ENCODE measurements at places on chromosomes 11 and 22.

DNA sequence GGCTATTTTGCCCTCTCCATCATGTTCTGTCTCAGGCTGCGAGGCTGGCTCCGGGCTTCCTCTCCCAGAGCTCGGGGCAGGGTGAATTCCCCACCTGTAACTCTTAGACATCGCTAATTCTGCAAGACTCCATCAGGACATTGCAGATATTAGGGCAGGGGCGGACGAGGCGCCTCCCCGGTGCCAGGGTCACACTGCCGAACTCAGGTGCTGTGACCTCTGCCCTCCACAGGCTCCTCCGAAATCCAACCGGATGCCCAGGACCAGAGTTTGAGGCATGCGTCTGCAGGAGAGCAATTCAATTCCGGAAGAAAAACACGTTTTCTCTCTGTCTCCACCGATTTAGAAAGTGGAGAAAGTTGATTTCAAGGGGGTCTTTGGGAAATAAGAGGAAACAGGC lies 542.7 kb downstream of the BRD1 start:
- no peak for DNase-seq

GRCh38 chr11:77497368-77497767 lies 23.5 kb upstream of the PAK1 start:
- DNase-seq = peak; percentile 19

DNA sequence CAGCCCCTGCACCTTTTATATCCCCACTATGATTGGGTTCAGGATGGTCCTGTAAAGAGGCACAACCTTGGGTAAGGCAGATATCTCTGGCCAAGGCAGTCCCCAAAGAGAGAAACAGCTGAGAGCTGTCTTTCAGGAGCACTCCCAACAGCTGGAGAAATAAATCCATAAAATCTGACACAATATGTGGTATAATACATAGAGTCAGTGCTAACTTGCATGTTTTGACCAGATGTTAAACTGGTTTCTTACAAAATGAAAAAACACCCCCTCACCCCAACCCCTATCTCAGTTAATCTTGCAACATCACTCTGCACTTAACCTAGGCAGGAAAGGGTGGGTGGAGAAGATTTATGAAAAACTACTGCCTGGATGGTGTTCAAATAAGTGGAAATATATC lies 44.0 kb upstream of the C11orf87 start:
- DNase-seq = peak; percentile 18

- DNase-seq = peak; percentile 87
Observed at GRCh38 chr11:72012897-72013721, 14.4 kb downstream of the IL18BP start.

DNA sequence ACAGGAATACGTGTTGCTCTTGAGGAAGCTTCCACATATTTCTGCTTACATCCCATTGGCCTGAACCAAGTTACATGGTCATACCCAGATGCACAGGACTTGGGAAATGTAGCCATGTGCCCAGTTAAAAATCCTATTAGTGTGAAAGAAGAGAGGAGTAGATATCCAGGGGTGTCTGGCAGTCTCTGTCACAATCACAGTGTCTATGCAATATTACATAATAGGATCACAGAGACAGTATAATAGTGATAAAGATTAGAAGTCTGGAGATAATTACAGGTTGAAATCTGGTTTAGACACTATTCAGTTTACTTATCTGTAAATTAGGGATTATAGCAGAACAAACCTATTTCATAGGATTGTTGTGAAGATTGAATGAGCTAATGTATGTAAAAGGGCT lies 62.6 kb upstream of the SLC6A5 start:
- DNase-seq = no peak

- peak; percentile 23 for DNase-seq
Observed at GRCh38 chr22:22450343-22450839, 58.2 kb downstream of the ZNF280B start.

GRCh38 chr22:47796128-47796908 lies 1033.9 kb downstream of the TBC1D22A start:
- no peak for DNase-seq

GRCh38 chr11:131027491-131027890 lies 111.2 kb upstream of the SNX19 start:
- no peak for DNase-seq

- DNase-seq = no peak
Observed at GRCh38 chr22:42939941-42940653, 74.9 kb downstream of the PACSIN2 start.

GRCh38 chr22:46587492-46588278 lies 32.5 kb upstream of the GRAMD4 start:
- DNase-seq = peak; percentile 41

DNA sequence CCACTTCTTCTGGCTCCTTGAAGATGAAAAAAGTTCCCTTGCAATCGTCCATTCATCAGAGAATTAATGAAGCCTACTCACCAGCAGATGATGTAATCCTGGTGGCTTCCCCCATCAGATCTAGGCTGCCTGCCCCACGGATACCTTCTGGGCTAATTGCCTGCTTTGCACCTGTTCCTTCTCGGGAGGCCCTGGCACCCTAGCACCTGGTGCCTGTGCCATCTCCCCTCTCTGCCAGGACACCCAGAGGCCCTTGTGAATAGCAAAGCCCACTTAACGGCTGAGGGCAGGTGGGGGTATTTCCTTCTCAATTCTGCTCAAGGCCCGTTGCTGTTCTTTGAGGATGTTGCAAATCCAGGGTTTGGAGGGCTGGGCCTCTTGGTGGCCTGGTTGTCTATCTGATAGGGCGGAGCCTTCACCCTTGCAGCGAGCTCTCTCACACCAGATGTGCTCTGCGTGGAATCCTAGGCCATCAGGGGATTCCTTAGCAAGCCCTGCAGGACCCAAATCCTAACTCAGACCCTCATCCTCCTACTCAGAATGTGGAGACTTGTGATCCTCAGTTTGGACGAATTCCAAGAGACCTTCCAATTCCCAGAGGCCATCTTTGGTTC lies at the start of gene LMO2:
Gene LMO2 (minus strand): TSS at position 363 of the 614 bp plus-strand sequence. CDS start 22,360 bp downstream, outside the sequence.
- no peak for DNase-seq

GRCh38 chr22:25637672-25638071 lies 73.2 kb downstream of the GRK3 start:
- no peak for DNase-seq

- no peak for DNase-seq
Observed at GRCh38 chr22:36208914-36209313, 7.3 kb upstream of the APOL4 start.

DNA sequence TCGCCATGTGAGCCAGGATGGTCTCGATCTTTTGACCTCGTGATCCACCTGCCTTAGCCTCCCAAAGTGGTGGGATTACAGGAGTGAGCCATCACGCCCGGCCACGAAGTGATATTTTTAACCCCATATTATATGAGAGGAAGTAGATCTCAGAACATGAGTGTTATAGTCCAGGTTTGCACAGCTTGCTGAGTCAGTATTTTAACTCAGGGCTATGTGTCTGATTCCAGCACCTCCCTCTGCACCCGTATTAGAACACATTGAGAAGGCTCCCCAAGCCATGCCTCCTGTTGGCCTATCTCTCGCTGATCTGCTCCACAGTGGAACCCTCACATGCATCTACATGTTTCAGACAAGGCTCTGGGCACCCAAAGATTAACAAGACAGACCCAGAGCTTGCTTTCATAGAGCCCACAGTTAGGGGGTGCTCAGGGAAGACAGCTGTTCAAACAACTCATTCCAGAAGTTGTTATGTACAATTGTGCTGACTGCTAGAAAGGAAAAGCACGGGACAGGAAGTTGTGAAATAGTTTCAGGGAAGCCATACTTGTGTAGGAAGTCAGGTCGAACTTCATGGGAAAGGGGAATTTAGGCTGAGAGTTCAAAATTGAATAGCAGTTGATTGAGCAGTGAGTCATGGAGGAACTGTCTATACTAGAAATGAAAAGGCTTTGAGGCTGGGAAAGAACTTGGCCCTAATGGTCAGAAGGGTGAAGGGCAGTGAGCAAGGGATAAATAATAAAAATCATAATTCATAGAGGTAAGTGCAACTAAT lies 49.3 kb upstream of the CLPB start:
- no peak for DNase-seq

DNA sequence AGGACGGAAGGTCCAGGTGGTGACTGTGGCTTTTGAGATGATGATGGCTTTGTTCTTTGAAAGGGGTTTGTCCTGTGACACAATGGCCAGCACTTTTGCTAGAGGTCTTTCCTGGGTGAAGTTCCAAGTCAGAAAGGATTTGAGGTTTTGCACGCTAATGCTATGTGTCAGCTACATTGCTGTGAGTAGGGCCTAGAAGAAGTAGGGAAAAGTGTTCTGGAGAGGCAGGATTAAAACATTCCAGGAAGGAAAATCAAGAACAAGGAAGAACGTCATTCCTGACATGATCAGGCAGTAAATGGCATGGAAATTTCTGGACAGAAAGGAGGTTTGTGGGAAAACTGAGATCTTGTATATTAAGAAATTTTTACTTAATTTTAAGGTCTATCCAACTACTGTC lies 290.7 kb downstream of the NTM start:
- no peak for DNase-seq

- DNase-seq = no peak
Observed at GRCh38 chr11:69129647-69130046, 26.1 kb upstream of the SMIM38 start.

DNA sequence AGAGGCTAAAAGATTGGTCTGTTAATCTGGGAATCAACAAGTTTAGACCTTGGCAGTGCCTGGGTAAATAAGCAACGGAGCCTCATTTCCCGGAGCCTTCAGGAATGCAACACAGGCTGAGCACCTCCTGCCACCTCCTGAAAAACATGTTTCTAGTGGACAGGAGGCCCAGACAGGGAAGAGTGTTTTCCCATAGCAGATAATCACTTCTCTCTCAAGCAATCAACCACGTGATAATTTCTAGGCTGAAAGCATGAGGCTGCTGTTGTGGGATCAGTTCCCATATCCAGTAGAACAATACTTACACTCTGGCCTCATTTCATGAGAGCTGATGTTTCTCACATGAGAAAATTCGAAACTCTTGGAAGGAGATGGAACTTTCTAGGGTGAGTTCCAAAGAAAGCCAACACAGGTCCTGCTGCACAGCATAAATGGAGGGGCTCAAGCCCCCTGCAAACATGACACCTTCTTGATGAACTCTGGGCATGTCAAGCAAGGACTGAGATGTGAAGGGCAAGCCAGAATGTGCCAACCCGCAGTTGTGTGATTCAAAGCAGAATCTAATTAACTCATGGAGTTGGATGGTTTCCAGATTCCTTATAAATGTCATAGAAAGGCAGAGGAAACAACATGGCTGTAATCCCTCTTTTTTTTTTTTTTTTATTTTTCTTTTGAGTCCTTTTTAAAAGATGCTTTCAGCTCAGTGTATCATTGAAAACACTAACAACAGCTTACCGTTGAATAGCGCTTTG lies 228.5 kb upstream of the SESN3 start:
- DNase-seq = peak; percentile 57

DNA sequence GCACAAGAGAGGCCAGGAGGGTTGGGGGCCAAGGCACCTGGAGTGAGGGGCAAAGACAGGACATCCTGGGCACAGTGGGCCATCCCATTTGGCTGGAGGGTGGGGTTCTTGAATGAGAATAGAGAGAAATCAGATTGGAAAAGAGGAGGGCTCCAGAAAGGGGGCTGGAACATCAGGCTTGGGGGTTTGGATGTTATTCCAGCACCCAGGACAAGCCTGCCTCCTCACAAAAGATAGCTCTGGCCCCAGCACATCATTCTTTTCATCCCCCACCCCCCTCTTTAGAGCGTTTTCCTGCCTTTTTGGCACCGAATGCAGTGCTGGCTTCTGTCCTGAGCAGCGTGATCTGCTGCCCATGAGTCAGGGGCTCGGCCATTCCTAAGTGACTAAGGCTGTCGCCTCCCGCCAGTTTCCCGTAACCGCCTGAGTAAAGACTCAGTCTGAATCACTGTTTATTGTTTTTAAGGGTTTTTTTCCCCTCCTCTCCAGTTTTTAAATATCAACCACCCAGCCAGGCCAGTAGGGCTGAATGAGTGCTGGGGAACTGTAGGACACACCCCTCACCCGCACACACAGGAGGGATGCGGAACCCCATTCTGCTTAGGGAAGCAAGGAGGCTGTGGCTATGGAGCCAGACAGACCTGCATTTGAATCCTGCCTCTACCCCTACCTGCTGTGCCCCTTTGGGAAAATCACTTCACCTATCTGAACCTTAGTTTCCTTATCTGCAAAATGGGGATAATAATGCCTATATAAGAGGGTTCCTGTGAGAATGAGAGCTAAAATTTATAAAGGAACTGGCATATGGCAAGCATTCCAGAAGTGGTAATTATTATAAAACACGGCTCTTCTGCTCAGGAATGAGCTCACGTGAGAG lies 32.4 kb upstream of the NAV2 start:
- peak; percentile 56 for DNase-seq

GRCh38 chr22:38213990-38214301 lies 12.2 kb downstream of the MAFF start:
- DNase-seq = no peak

GRCh38 chr22:21651521-21652009 lies 9.5 kb downstream of the SDF2L1 start:
- DNase-seq = no peak

- DNase-seq = no peak
Observed at GRCh38 chr11:59658036-59658435, 10.8 kb downstream of the PATL1 start.

GRCh38 chr11:61601512-61601911 lies 20.6 kb upstream of the SYT7 start:
- no peak for DNase-seq

- peak; percentile 68 for DNase-seq
Observed at GRCh38 chr22:20509344-20510047, 2.1 kb downstream of the MED15 start.

DNA sequence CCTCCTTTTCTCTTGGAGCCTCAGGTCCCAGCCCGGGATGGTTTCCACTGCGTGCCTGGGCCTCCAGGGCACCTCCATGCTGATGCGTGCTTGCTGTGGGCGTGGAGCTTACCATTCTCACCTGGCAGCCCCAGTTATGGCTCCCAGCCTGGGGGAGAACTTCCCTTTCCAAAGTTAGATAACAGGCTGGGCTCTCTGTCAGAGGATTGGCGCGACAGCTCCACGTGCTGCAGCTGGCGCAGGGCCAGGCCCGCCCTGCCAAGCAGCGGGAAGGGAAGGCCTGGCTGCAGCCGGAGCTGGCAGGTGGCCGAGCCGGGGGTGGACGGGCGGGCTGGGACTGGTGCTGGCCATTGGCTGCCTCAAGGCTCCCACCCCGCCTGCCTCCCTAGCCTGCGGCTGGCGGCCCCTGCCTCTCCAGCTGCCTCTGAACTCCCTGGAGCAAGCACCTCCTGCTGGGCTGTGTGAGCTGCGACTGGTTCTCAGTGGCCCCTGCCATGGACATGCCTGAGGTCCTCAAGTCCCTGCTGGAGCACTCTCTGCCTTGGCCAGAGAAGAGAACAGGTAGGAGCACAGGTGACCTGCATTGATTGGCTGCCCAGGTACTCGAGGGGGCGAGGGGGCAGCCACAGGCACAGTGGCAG lies 14.6 kb upstream of the TEF start:
- DNase-seq = peak; percentile 97

GRCh38 chr11:64850979-64851567 lies 6.6 kb upstream of the CDC42BPG start:
- no peak for DNase-seq

GRCh38 chr11:72257570-72257969 lies 13.6 kb upstream of the PHOX2A start:
- DNase-seq = no peak
